SW480 (cell line): ENCODE measurements at places on chromosomes 2 and 18.
A peak's percentile ranks its signal among the peaks of the same experiment; 100 is the strongest.

DNA sequence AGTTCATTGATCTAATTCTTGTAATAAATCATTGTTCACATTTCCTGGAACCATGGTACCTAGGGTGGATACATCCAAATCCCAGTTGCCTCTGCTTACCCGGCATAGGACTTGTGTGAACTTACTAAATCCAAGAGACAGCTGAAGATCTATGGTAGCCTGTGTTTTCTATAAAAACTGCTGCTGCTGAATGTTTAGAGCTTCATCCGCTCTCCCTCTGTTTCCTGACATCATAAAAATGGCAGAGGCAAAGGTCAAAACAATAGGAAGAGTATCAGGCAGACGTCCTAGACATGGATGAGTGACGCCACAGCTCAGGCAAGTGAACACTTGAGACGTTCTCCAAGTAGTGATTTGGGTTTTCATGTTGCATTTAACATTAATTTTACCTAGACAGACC is 258.3 kb downstream of the ALPK2 start:
- no peak for DNase-seq

- no peak for DNase-seq
Observed at GRCh38 chr2:123596621-123597020, 428.5 kb upstream of the CNTNAP5 start.

- no peak for DNase-seq
Observed at GRCh38 chr2:102636283-102636907, 17.0 kb downstream of the SLC9A2 start.

DNA sequence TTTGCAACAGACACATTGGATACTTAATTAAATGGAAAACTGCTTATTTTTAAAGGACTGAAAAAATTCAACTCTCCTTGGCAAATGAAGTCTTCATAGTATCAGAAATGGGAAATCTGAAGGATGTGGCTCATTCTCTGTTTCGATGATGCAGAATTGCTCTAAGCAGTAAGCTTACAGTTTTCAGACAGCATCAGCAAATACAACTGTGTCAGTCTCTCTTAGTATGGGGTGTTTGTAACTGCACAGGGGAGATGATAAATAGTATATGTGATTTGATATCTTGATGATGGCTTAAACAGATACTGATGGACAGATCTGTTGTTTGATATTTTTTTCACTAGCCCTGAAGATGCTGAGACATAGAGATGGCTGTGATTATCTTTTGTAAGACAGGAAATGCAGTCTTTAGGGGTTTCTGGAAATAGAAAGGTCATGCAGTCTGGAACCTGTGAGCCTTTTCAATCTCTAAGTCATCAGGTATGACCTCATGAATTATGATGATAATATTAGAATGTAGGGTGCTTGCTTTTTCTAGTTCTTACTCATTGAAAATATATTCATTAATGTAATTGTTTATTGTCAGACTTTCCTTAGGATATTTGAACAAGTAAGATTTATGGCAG is 84.2 kb downstream of the SLC4A10 start:
- DNase-seq: no peak

GRCh38 chr2:196131384-196131937 is 39.9 kb downstream of the STK17B start:
- DNase-seq: no peak

GRCh38 chr2:187900021-187900420 is 345.8 kb upstream of the TFPI start:
- no peak for DNase-seq

GRCh38 chr2:144595686-144596072 is 75.8 kb upstream of the ZEB2 start:
- DNase-seq: no peak

- DNase-seq: no peak
Observed at GRCh38 chr2:45260946-45261345, 251.7 kb upstream of the SIX2 start.

- DNase-seq: no peak
Observed at GRCh38 chr18:50298443-50299284, 11.2 kb upstream of the CXXC1 start.

- DNase-seq: no peak
Observed at GRCh38 chr2:241110607-241111439, 8.7 kb upstream of the MTERF4 start.

DNA sequence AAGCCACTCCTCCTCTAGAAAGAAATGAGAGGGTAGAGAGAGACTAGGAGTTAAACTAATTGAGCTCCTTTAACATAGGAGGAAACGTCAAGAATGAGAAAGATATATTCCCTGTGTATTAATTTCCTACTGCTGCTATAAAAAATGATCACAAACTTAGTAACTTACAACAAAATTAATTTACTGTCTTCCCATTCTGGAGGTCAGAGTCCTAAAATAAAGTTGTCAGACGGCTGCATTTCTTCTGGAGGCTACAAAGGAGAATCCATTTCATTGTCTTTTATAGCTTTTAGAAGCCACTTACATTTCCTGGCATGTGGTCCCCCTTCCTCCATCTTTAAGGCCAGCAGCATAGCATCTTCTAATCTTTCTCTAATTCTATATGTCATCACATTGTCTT is 26.9 kb downstream of the ICA1L start:
- no peak for DNase-seq

DNA sequence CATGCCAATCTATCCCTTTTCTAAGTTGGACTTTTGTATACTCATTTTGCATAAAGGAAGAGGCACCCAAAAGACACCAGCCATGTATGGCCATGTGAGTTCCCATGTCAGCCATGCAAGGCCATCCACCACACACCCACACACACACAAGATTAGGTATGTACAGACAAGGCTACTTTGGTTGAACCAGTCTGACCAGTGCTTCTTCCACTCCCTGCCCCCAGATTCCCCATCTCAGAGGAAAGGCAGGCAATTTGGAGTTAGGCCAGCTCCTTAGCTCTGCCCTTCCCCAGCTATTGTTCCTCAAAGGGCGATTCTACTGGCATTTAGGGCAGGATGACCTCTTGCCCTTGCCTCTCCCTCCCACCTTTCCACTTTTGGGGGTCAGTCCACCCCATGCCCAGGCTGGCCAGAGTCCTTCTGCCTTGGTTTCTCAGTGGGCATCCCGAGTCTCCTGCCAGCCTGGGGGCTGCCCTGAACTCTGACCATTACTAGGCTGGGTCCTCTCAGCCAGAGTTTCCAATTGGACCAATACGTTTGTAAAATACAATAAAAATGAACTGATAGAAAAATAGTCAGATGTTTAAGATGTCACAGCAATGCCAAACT is 101.1 kb downstream of the ZBTB7C start:
- no peak for DNase-seq

DNA sequence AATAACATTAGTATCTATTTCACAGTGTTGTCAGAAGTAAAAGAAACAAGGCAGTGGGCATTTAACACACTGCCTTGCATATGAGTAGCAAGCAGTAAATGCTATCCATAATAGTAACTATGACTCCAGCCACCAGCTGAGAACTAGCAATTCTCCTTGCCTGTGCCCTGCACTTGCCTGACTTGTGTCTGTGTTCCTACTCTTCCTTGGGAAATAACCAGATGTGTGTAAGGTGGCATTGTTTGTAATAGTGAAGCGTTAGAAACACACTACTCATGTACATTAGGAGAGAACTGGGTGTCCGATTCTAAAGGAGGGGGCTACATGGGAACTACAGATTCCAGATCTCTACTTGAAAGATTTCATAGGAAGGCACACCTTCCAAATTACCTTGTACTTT is 197.8 kb downstream of the STK39 start:
- DNase-seq: no peak

- no peak for DNase-seq
Observed at GRCh38 chr2:75456111-75456510, 104.6 kb downstream of the EVA1A start.

DNA sequence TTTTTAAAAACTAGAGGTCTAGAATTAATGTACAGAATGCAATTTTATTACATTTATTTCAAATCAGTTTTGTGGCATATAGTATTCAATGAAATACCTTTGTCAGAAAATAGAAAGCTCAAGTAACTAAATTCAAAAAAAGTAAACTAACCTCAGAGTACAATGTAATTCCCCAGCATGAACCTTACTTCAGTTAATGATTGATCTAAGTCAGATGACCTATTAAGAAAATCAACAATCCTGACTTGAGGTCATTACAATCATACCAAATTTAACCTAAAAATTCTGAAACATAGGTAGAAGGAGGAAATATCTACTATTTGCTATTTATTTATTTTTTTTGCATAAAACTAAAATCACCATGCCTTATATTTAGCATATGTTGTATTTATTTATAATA is 142.9 kb downstream of the CCDC102B start:
- DNase-seq: no peak

GRCh38 chr2:88329815-88330603 is 122.5 kb downstream of the FOXI3 start:
- DNase-seq: peak; percentile 94

GRCh38 chr2:164840930-164841718 is 499 bp downstream of the COBLL1 start:
- DNase-seq: peak; percentile 82

DNA sequence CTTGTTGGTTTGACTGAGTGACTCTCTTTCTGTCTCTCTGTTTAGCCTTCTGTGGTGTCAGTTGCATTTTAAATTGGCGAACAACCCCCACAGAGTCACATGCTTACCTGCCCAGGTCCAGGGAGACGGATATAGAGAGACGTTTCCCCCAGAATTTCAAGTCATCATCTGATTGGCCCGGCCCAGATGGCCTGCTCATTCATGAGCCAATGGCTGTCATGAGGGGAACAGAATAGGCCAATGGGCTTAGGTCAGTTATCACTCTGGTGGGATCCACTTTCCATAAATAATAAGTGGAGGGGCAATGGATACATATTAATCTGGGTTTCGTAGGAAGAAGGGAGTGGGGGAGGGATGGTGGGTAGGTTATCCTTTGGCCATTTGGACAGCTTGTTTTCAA is 150.0 kb upstream of the SPRED2 start:
- DNase-seq: no peak

DNA sequence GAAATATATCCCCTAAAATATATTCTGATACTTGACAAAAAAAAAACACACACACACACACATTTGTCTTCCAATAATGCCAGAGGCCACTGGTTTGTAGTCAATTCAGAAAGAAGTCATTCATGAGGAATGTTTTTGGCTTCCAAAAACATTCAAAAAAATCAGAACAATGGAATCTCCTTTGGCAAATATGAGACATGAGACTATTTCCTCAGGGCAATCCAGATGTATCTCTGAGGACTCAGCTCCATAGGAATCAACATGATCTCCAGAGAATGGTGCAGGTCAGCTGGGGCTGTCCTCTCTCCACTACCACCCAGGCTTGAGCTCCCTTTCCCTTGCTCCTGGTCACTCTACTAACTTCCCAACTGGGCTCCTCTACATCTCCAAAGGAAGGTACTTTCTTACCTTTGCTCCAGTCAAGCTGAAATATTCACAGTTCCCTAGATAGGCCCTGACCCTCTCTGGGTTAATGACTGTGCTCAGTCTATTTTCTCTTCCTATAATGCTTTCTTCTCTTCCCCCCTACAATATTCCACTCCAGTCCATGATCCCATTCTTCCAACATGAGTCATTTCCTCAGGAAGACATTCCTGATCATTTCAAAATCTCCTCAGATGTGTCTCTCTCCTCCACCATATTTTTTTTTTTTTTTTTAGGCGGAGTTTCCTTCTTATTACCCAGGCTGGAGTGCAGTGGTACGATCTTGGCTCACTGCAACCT is 145.3 kb downstream of the C1D start:
- DNase-seq: peak; percentile 41

DNA sequence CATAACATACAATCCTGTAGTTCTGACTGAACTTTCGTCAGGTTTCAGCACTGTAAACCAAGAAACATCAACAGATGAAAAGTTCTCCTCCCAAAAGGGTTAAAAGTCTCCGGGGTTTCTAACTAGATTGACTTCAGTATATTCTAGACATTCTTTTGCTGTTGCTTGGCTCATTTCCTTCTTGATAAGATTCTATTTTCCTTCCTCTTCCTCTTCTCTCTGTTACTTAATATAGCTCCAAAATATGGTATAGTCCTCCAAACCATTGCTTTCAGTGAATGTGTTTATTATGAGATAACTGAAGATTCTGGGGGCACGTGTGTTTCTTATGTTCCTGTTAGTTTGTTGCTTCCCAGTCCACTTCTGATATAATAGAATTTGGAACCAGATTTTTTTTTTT is 46.4 kb upstream of the MAP4K3 start:
- no peak for DNase-seq

DNA sequence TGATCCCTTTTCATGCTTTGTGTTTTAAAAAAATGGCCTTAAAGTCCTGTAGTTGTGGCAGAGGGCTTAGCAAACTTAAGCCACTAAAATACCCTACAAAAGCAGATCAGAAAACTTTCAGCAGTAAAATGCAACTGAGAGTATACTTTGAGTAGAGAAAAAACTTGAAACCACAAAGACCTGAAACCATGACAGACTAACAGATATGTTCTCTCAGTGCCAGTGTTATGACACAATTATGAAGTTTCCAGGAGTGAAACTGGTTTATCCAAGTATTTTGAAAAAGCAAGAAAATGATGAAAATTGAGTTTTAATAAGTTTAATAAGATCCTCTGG is 74.5 kb downstream of the SPRED2 start:
- no peak for DNase-seq

- no peak for DNase-seq
Observed at GRCh38 chr2:168233726-168234406, 13.5 kb downstream of the STK39 start.

GRCh38 chr2:240904216-240905175 is 1.6 kb upstream of the CROCC2 start:
- DNase-seq: no peak

- no peak for DNase-seq
Observed at GRCh38 chr2:27875089-27875881, 14.9 kb downstream of the RBKS start.

DNA sequence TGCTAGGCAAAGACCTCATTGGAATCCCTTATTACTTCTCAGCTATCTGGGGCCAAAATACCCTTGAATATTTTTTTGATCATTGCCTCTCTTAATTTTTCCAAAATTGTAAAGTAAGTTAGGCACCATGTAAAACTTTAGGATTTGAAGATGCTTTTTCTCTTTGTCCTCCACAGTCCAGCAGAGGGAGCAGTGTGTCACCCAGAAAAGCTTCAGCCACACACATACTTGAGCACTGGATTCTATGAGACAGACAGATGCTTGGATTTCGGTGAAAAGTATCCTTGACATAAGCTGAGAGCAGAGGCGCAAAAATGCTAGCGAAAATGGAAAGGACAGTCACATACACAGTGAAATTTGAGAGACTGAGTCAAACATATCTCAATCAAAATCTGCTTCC is 74.7 kb upstream of the KCNJ3 start:
- peak; percentile 50 for DNase-seq

- no peak for DNase-seq
Observed at GRCh38 chr18:58247363-58247834, 203.4 kb downstream of the NEDD4L start.

GRCh38 chr2:39379643-39380524 is 57.2 kb downstream of the MAP4K3 start:
- DNase-seq: peak; percentile 72
